ENCODE measurements at places on chromosomes 3 and 15.

DNA sequence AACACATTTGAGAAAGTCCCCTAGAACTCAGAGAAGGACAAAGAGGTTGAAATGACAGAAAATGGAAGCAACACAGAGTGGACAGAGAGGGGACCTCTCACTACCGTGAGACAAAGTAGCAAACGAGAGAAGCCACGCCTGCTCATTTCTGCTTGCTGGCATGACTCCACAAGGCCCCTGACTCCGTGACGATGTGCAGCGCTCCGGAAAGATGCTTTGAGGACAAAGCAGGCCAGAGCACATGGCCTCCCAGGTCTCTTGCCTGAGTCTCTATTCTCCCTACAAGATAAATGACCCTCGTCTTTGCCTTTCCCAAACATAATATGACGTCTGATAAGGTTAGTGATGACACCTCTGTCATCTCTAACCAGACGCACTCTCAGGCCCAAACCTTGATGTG lies 63.8 kb upstream of the CTSH start:
- DNase-seq = no peak

DNA sequence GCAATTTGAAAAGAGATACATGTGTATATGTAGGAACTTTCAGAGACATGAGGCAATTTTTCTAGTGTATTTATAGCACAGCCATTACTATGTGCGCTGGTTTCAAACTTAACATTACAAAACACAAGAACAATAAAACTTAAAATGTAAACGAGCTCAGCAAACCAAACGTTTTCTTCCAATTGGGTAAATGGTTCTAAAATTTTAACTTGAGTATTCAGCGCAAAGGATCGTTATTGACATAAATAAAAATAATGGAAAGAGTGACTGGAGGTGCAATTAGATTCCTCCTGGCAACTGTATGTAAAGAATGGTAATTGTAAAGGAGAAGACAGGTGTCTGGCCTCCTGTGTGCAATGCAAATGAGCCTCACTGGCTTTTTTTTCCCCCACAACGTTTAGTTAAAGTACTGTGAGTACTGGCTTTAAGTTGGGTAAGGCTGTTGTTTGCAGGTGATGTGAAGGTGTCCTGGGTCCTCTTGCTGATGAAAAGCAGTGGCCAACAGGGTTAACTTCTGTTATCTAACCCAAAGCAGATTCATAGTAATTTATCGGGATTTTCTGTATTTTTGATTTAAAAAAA lies 14.1 kb upstream of the GADL1 start:
- DNase-seq = no peak

GRCh38 chr15:89230277-89230676 lies 8.9 kb upstream of the RLBP1 start:
- DNase-seq = no peak

DNA sequence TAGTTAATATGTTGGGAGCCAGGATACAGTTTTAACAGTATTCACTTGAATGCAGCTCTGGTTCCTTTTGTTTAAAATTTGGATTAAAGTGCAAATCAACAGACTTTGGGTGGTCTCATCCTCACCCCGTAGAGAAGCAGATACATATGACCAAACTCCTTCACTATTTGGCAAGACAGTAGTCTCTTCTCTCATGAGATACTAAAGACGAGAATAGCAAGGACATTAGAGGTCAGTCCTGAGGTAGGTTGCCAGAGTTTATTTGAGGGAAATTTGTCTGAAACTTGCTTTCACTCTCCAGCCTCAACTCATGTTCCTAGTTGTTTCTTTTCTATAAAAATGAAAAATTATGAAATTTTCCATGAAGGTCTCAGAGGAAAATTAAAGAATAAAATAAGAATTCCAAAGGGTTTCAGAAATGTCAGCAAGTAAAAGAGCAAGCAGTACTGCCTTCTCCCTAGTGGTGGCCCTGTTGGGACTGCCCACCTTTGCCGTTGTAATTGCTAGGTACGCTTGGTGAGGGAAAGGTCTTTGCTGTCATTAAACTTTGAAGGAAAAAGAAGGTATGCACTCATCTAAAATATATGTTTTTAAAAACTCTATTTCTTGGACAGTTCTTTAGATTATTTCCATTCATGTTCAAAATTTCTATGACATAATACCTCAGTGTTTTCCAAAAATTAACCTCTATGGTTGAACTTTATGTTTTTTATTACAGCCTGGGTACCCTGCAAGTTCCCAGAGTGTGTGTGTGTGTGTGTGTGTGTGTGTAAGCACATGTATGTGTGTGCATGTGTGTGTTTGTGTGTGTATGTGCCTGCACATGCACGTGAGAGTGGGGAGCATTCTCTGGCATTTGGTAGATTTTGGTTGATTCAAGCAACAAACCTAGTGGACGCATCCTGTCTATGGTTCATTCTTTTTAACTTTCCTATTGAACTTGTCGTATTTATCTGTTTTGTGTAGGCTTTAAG lies 111.4 kb downstream of the CMSS1 start:
- DNase-seq = no peak

GRCh38 chr15:83435782-83436181 lies 11.4 kb upstream of the SH3GL3 start:
- DNase-seq = no peak

- DNase-seq = no peak
Observed at GRCh38 chr3:99509224-99509623, 129.2 kb upstream of the COL8A1 start.

- no peak for DNase-seq
Observed at GRCh38 chr3:56796202-56796601, 5.5 kb downstream of the ARHGEF3 start.

DNA sequence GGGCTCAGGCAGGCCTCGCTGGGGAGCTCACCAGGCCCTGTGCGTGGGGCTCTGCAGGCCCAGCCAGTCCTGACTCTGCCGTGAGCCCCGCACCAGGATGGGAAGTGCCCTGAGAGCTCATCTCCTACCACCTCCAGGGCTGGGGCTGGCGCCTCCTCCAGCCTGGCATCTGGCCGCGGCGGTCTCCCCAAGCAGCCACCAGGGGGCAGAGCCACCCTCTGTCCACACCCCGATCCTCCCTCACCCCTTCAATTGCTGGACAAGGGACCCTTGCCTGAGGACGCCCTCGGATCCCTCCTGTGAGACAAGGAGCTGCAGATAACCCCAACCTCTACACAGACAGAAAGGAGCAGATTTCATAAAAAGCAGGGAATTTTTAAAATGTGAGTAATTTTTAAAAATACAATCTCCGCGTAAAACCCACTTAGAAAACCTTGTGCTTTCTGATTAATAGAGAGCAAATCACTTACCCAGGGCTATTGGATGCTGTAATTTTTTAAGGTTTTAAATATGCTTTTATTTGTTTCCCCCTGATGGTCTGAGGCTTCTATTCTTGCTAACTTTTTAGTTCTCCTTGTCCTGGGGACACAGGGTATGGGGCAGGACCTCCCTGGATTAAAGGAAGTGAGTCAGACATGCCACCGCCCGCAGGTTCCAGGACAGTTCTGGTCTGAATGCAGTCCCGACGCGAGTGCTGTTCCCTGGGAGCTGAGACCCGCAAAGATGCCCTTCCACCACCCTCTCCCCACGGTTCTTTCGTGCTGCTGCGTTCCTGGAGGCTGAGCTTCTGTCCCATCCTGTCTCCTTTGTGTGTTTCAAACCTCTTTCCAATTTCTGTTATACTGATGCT lies 52.3 kb upstream of the CHRNA7 start:
- DNase-seq = peak; percentile 32

DNA sequence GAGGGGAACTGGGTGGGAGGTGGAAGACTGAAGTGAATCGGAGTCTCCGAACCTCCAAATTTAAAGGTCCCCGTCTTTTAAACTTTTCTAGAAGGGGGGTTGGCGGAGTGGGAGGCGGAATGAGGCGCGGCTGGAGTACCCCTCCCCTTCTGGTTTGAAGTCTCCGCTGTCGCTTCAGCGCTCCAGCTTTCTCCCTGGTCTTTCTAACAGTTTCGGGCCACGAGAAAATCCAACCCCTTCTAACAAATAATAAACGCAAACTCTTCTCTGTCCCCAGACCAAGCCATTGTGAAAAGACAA lies 2.5 kb upstream of the MECOM start:
- no peak for DNase-seq

DNA sequence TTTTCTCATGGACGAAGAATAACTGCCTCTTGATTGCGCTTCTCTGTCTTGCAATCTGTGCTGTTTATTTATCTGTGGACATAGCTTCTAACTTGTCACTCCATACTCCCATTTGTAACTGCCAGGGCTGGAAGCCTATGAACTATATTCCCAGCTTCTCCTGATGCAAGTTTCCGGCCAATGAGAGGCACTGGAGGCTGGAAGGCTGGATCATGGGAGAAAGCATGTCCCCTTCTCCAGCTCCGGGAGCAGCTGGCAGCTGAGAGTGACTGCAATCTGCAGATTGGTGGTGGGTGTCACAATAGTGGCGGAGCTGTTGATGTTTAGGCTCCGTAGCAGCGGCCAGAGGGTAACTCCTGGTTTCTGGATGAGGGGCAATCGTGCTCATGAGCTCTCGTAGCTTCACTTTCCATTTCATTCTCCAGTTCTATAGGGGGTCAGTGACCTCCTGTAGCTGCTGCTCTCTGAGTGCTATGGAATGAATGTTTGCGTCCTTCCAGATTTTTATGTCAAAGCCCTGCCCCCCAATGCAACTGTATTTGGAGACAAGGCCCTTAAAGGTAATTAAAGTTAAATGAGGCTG lies 35.7 kb upstream of the PCSK6 start:
- no peak for DNase-seq

DNA sequence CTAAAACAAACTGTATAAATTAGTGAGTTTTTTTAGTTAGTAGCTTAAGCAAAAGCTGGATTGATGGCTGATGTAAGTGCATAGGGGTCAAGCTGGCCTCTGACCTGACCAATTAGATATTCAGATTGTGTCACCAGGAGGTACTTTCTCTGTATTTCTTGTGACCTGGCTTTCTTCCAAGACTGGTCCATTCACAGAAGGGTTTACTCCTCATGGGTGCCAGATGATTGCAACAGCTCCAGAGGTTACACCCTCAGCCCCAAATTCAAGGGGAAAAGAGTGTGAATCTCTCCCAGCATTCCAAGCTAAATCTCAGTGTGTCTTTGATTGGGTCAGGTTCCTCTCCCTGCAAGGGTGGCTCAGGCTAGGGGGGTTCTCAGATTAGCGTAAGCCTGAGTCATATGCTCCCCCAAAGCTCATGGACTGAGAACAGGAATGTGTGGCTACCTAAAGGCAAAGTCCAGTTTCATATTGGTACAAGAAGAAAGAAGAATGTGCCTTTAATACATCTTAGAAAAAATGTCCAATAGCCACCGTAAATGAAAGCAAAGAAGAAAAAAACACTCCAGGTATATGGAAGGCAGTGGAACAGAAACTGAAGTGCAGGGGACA lies 16.5 kb downstream of the PML start:
- no peak for DNase-seq

DNA sequence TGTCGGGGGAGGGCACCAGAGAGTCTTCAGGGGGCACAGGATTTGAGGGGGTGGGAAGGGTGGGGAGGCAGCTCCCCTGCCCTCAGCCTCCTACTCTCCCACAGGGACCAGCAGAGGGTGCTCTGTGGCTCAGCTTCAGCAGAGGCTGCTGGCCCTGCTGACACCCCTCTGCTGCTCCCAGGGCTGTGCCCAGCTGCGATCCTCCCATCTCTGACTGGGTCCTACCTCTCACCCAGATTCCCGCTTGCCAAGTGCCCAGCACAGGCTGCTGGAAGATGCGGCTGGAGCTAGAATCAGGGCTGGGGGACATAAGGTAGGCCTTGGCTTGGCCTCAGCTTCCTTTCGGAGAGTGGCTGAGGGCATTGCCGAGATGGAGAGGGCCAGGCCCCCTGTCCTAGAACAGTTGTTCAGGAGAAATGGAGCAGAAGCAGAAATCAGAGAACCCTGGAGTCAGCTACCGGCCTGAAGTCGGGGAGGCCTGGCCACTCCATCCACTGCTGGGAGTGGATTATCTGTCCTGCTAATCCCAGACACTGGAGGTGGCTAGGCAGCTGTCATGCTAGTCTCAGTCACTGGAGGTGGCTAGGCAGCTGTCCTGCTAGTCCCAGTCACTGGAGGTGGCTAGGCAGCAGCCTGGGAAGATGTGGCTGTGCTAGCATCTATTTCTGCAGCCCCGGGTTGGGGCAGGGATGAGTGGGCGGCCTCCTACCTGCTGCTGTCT lies 3.9 kb downstream of the GRM2 start:
- no peak for DNase-seq

DNA sequence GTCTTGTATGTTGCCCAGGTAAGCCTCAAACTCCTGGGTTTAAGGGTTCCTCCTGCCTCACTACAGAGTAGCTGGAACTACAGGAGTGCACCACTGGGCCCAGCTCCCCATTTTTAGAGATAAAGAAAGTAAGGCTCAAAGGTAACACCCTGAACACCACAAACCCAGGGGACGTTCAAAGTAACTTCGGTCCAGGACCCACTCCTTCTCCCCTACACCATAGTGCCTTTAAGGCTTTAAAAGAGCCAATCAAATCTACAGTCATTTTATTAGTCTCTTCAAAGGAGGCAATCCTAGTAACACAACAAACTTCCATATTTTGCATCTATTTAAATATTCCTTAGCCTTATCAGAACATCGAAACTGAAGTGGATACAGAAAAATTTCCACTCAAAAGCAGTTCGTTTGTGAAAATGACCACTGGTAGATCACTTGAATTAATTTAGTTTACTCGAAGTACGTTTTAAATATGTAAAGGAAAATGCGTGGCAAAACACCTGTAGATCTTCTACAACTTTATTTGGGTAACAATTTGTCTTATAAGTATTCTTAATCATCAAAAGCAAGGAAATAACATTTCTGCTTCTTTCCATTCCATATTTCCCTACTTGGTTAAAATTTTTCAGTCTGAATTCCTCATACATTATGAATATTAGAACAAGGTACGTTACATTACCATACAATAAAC lies 1.8 kb downstream of the STAG1 start:
- DNase-seq = no peak

DNA sequence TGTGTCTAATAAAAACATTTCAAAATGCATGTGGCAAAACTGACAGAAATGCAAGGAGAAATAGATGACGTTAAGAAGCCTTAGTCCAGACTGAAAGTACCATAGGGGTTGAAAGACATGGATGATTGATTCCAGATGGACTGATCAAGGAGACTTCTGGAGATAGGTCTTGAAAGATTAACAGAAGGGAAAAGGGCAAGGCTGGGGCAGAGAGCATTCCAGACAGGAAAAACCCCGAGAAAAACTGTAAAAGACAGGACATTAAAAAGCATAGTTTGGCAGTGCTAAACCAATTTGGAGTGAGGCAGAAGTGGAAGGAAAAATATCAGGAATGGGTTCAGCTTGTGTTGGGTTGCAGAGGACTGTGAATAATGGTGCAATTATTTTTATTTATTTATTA lies 375.2 kb upstream of the SGO1 start:
- DNase-seq = no peak

- DNase-seq = no peak
Observed at GRCh38 chr3:64352639-64352992, 127.3 kb upstream of the PRICKLE2 start.

DNA sequence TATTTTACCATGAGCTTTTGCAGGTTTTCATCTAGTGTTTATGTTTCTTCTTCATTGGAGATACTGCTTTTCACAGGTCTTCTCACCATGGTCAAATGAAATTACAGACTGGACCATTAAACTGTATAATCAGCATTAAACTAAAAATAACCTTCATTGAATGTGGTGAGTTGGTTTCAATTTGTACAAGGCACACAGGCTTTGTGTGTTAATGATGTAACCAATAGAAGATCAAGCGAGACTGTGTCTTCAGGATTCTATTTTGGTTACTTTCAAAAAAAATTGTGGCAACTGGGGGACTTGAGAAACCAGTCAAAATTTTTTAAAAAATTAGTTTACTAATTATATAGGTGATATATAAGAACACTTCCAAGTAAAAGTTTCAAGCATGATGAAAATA lies 54.3 kb upstream of the GCSAM start:
- DNase-seq = no peak

- DNase-seq = no peak
Observed at GRCh38 chr3:72329354-72329753, 518.9 kb downstream of the SHQ1 start.

- no peak for DNase-seq
Observed at GRCh38 chr3:172573422-172573821, 50.2 kb upstream of the TNFSF10 start.

Data from activated T-cell treated with anti-CD3 and anti-CD28 coated beads for 24 hours (primary cell).